ENCODE measurements at places on chromosomes 13 and 19.

GRCh38 chr19:52226652-52227051, 36.8 kb downstream of the PPP2R1A start:
- no peak for DNase-seq

- no peak for DNase-seq
These were observed 213.9 kb upstream of the SLITRK1 start for GRCh38 chr13:84096216-84096615.

DNA sequence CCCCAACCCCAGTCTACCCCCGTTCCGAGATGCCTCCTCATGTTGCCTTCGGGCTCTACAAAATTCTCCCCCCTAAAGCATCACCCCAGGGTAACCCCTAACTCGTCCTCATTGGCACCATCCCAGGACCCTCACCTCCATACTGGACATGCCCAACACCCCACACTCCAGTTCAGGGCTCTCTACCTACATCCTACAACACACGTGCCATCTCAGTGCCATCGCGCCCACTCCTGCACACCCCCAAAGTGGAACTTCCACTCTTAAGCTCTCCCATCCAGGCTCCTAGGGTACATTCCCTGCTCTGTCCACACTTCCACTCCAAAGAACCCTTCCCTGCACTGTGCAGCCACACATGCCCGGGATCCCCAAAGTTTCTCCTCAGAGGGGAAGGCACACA, 827 bp upstream of the FKRP start:
- no peak for DNase-seq

DNA sequence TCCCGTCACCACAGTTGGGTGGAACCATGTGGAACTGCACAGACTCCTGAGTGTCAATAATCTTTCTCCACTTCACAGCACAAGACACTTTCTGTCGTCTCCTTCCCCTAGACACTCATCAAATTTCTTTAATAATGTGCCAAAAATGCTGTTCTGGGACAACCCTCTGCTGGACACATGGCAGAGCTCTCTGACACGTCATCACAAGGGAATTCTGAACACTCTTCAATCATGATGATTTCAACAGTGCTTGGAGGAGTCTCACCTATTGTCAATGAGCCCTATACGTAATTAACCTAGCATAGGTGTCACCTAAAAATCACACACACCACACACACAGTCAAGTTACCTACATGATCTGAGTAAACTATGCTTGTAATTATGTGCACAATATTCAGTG, 141.3 kb downstream of the STOML3 start:
- DNase-seq: no peak

DNA sequence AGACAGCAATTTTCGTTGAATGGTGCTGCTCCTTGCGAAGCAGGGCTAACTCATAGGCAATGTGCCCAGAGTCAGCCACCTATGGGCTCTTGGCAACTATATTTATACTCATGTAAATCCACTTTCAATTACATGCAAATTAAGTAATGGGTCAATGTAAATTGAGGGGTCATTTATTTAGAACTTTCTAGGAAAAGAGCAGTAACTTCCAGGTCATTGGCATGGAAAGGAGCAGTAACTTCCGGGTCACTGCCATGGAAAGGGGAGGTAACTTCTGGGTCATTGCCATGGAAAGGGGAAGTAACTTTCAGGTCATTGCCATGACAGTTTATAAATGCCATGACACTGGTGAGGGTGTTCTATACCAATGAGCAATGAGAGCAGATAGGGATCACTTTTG, 11.6 kb downstream of the KLK4 start:
- peak; percentile 84 for DNase-seq

GRCh38 chr13:95479731-95480130, 72.8 kb upstream of the CLDN10 start:
- DNase-seq: peak; percentile 61

GRCh38 chr13:40232311-40233040, 434.0 kb downstream of the FOXO1 start:
- DNase-seq: no peak

- DNase-seq: peak; percentile 84
These were observed 30.6 kb upstream of the IGSF23 start for GRCh38 chr19:44582581-44583265.

GRCh38 chr19:44113784-44114390, 688 bp downstream of the ZNF225 start:
- no peak for DNase-seq

DNA sequence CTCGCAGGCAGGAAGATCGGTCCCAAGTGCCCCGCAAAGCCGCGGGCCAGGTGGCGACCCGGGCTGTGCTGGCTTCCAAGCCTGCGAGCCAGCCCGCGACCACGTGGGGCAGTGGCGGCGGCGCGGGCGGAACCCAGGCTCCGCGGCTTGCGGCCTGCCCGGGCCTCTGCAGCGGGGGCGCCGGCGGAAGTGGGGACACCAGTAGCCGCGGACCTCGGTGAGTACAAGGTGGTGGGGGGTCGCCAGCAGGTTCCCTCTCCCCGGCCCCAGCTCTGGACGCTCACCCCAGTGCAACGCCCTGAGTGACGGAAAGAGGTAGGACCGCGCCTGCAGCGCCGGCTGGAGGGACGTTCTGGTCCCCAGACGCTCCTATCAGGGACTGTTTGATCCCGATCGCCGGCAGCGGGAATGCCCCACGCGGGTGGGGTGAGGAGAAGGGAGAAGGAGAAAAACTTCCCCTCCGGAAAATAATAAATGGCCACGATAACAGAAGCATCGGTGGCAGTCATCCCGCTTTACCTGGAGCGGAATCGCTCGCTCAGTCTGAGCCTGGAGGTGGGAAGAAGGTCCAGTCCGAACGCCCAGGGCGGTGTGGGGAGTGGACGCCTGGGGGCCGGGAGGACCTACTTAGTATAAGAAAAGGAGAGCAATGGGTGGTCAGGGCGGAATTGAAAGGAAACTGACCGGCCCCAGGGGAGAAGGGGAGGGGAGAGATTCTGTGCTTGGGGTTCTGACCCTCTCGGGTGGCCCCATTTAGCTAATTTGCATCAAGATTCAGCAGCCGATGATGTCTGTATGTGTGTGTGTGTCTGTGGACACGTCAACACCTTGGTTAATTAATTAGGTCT, at the start of gene GEMIN7:
Gene GEMIN7, plus strand, starts transcription at position 198 of the 848 bp plus-strand sequence. CDS start 10,855 bp downstream, outside the sequence.
- DNase-seq: peak; percentile 90

DNA sequence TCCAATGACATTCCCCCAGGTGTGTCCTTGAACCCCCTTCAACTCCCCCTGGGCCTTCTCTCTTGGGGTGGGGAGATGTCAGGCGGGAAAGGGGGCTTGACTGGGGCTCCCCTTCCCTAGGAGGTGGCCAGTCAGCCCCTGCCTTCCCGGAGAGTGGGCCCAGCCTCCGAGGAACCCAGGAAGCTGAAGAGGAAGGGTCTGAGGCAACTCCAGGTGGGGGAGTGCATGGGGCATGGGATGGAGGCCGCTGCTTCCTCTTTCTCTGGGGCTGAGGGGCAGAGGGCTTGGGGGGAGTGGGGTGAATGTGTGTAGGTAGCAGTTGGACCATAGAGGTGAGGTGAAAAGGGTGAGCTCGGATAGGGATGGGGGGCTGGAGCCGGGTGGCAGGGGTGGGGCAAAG, 2.7 kb upstream of the INAFM1 start:
- no peak for DNase-seq

DNA sequence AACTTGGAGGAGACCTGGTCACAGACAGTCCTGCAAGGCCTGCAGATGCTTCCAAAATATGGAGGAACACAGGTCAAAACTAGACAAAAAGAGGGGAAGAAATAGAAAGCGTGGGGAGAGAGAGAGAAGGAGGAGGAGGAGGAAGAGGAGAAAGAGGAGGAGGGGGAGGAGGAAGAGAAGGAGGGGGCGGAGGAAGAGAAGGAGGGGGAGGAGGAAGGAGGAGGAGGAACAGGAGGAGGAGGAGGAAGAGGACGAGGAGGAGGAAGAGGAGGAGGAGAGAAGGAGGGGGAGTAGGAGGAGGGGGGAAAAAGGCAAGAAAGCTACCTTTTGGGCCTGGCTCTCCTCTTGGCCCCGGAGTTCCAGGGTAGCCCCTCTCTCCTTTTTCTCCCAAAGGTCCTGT, 105.8 kb downstream of the COL4A1 start:
- no peak for DNase-seq

GRCh38 chr19:10433131-10433536, 12.8 kb downstream of the PDE4A start:
- no peak for DNase-seq

GRCh38 chr19:3698974-3699740, 1.1 kb downstream of the PIP5K1C start:
- DNase-seq: peak; percentile 73

GRCh38 chr13:45132369-45133064, 12.2 kb downstream of the GTF2F2 start:
- no peak for DNase-seq

- no peak for DNase-seq
These were observed 275.5 kb downstream of the NHLRC3 start for GRCh38 chr13:39313721-39314120.

GRCh38 chr13:96762876-96763275, 231.4 kb downstream of the OXGR1 start:
- peak; percentile 28 for DNase-seq

- peak; percentile 86 for DNase-seq
These were observed 13.0 kb downstream of the RBM26 start for GRCh38 chr13:79392882-79393563.

DNA sequence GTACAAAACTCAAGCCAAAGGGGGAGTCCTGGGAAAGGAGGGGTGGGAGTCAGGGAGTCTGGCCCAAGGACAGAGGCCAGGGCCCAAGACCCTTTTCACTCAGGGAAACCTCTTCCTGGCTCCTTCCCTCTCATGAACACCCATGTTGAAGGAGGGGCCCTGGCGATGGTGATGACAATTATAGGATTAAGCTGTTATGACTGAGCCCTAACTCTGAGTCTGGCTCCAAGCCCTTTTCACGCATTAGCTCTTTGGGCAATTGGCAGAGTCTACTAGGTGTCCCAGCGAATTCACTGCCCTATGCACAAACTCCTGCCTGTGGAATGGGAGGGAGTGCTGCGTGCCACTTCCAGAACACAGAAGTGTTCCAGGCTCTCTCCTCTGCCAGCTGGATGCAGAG, 20.7 kb downstream of the ZNF575 start:
- no peak for DNase-seq

- DNase-seq: peak; percentile 83
These were observed 4.3 kb downstream of the RUVBL2 start for GRCh38 chr19:48997972-48998371.

DNA sequence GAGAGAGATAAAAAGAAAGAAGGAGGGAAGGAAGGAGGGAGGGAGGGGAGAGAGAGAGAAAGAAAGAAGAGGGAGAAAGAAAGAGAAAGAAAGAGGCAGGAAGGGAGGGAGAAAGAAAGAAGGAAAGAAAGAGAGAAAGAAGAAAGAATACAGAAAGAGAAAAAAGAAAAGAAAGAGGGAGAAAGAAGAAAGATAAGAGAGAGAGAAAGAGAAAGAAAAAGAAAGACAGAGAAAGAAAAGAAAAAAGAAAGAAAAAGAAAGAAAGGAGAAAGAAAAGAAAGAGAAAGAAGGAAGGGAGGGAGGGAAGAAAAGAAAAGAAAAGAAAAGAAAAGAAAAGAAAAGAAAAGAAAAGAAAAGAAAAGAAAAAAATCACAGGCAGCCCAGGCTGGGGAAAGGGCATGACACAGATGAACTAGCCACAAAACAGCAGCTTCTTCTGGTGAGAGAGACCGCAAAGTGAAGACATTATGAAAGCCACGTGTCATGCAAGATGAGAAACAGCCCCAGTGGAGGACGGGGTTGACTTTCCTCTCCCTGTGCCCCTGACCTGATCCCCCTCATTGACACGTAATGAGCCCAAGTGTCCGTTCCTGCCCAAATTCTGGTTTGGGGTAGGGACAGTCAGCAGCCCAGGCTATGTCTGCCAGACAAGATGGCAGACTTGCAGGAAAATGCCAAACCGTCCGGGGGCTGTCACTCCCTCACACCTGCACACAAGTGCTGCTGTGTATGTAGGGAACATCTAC, 102.1 kb downstream of the INSR start:
- DNase-seq: peak; percentile 3

- DNase-seq: no peak
These were observed 44.4 kb downstream of the MTUS2 start for GRCh38 chr13:28864544-28864943.

- DNase-seq: no peak
These were observed 30.8 kb downstream of the PIN1 start for GRCh38 chr19:9865732-9866501.

DNA sequence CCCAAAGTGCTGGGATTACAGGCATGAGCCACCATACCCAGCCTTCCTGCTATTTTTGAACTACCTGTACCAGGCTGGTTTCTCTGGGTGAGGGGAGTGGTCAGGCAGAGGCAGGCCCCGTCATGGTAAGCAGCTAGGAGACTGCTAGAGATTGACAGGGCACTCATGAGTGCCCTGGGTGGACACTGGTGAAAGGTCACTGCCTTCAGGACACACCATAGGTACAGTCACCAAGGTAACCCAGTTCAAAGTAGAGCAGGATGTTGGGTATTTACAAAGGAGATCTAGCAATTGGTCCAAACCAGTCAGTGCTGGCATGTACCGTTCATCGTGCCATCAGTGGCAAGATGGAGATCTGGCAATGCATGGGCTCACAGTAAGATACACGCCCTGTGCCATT, 25.5 kb downstream of the DPRX start:
- DNase-seq: no peak

DNA sequence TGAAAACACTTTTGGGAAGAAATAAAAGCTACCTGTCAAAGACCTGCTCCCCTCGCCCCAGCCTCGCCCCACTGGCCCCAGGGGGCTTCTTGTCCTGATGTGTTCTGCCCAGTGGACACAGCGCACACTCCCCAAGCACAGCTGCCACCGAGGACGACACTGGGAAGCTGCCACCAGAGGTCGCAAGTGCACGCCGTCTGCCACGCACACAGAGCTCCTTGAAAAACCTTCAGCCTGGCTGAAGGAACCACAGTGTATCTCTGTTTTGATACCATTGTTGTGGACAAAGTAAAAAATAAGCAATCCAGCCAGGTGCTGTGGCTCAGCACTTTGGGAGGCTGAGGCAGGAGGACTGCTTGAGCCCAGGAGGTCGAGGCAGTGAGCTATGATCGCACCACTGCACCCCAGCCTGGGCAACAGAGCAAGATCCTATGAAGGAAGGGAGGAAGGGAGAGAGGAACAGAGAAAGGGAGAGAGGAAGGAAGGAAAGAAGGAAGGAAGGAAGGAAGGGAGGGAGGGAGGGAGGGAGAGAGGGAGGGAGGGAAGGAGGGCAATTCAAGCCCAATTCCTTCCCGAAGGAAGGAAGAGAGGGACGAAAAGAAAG, 57.3 kb downstream of the CEBPG start:
- DNase-seq: peak; percentile 82

GRCh38 chr19:33132425-33132824, 511 bp downstream of the WDR88 start:
- DNase-seq: no peak

DNA sequence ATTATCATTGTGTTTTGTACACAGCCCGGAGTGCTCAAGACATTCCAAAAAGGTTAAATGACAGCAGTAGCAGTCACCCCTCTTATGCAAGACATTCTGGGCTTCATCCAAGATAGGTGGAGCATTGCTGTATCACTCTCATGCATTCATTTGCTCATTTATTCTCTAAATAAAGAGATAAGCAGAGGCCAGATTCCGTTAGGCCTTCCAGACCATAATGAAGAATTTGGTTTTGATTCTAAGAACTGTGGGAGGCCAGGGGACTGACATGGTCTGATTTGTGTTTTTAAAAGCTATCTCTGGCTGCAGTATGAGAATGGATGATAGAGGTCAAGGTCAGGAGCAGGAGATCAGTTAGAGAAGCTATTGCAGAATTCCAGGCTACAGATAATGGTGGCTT, 145.8 kb downstream of the KCNRG start:
- peak; percentile 98 for DNase-seq
